Activated CD4-positive, alpha-beta memory T cell treated with anti-CD3 and anti-CD28 coated beads for 36 hours (primary cell): ENCODE measurements at places on chromosomes 4 and X. TPM values are rescaled to one million over a fixed set of nuclear protein-coding genes. Genes with fewer than 3 reads are reported as not detected.
A peak's percentile ranks its signal among the peaks of the same experiment; 100 is the strongest.

DNA sequence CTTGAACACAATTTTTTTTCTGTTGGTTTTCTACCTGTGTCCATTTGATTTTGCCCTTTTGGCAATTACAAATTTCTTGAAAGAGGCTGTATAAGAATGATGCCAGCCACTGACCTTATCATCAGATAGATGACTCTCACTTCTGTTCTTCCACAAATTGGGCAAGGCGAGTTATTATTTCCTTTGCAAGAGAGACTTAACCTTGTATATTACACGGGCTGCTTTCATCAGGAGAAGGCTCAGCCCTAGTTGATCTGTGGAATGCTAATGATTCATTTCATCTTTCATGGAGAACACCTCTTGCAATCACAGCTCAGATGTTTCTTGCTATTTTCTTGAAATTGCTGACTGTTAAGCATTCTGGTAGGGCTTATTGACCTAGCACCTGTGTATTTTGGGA, 1155.4 kb downstream of the STIM2 start:
- DNase-seq, result no peak

ADGRG2 gene
- not detected for total RNA-seq

GRCh38 chrX:37796805-37797204, 16.9 kb downstream of the CYBB start:
- no peak for DNase-seq

GRCh38 chr4:82814034-82814433, 15.4 kb upstream of the SCD5 start:
- DNase-seq, result no peak

- DNase-seq, result no peak
Measured at GRCh38 chrX:50492720-50493119, 22.1 kb upstream of the DGKK start.

PNMA6F gene
- total RNA-seq, result not detected

DNA sequence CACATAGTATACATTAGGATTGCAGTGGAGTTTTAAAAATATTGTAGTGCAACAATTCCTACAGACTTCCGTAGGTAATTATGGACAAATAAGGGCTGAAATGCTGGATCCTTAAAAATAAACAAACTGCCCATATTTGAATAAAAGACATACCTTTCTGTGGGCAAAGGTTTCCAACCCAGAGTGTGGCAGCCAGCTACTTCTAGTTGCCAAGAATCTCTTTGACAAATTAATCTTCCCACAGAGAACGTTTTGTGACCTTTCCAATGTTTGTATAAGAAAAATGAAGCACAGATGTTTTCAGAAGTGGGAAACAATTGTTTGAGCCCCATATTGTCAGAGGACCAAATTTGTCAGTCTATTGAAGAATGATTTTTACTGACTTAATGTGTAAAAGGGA, 21.1 kb downstream of the GRPR start:
- no peak for DNase-seq

DNA sequence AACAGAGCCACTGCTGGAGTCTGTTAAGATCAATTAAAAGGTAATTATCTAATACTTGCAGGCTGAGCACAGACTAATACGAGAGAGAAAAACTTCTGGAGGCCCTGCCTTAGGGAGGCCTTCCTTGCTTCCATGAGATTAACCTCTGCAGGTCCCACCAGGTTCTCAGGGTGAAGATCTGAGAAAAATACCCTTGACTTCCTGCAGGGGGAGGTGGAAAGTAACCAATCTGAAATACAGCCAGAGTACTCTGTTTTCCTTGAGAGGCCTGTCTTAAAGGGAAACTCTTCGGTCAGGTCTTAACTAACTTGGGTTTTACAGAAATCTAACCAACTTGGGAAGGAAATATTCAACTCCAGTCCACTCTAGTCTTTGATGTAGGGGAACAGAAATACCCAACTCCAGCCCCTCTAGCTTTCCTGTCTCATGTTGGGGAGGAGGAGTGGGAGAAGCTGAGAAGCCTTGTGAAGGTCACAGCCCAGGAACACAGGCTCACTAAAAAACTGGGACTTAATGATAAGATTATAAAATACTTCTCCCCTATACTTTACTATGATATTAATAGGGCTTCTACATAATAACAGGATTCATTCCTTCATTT, 77.1 kb downstream of the TBCK start:
- DNase-seq, result no peak

DNA sequence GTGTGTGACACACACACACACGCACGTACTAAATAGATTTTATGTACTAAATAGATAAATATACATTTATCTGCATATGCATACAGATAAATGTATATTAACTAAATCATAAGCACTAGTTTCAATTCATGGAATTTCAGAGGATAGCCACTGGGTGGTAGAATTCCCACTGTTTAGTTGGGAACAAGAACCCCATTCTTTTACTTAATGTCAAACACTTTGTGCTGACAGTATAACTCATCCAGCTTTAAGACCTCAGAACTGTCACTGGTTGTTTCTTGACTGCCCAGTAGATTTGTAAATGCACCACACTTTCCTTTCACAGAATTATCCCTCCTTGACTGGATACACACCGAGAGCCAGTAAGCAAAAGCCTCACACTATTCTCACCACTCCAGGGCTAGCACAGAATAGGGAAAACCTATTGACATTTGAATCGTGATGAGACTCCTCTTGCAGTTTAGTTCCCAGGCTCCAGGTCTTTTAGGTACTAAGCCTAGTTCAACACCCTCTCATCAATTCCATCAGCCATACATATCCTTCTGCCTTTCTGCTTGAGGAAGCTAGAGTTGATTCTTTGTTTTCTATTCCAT, 32.4 kb downstream of the PPARGC1A start:
- no peak for DNase-seq

DNA sequence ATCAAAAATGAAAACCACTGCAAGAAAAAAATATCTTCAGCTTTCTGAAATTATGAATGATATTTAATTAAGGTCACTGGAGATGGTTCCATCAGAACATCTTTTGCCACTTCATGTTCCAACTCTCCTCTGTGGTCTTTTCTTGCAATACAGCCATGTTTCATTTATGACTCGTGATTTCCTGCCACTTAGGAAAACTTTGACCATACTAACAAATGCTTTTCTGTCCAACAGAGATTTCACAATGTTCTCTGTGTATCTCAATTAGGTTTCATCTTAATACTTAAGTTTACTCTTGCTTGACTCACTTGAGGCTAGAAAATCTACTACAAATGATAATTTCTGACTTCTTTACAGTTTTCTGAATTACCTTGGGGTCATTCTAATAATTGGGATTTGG, 330.9 kb downstream of the CXXC4 start:
- no peak for DNase-seq

DNA sequence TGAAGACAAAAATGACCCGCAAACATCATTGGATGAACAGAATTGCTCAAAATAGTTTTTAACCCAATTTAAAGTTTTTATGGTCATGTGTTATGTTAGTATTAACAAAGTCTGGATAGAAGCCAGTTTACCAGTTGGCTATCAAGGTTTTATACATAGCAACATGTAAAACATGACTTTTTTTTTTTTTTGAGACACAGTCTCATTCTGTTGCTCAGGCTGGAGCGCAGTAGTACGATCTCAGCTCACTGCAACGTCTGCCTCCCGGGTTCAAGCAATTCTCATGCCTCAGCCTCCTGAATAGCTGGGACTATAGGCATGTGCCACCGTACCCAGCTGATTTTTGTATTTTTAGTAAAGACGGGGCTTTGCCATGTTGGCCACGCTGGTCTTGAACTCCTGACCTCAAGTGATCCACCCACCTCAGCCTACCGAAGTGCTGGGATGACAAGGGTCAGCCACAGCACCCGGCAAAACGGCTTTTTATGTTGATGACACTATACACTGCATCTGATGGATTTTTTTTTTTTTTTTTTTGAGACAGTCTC, 3.4 kb downstream of the SAT1 start:
- DNase-seq, result no peak

GRCh38 chrX:20664774-20665173, 398.1 kb upstream of the RPS6KA3 start:
- DNase-seq, result no peak

TBC1D8B gene
- 2.2 TPM for total RNA-seq

DNA sequence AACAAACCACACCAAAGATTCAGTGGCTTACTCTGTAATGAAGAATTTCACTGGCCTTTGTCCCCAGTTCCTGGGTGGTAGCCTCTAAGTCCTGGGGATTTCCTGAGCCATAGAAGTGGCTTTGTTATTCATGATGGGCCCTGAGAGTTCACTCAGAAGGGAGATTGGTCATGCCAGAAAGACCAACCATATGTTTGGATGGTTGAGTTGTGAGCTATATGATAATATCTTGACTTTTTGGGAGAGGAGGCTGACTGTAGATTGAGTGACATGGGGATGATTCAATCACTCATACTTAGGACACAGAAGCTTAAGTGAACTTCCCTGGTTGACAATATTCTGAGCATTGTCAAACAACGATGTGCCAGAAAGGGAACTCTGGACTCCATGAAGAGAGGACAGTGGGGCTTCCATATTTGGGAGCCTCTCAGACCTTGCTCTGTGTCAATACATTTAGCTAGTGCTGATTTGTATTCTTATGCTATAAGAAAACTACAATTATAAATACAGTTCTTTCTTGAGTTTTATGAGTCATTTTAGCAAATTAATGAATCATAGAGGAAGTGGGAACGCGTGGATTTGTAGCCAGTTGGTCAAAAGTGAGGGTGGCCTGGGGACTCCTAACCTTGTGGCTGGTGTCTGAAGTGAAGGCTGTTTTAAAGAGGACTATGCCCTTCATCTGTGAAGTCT, 392.0 kb downstream of the GBA3 start:
- DNase-seq, result no peak

GRCh38 chr4:73964862-73965611, 16.8 kb downstream of the PF4 start:
- no peak for DNase-seq

DNA sequence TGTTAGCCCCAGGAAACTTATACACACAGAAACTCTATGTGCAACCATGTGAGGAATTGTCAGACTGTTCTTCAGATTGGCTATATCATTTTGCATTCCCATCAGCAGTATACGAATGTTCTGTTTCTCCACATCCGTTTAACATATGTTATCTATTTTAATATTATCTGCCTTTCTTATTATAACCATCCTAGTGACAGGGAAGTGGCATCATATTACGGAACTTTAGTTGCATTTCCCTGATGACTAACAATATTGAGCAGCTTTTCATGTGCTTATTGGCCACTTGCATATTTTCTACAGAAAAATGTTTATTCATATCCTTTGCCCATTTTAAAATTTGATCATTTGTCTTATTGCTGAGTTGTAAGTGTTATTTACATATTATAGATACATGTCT, 36.5 kb upstream of the IL15 start:
- no peak for DNase-seq

DNA sequence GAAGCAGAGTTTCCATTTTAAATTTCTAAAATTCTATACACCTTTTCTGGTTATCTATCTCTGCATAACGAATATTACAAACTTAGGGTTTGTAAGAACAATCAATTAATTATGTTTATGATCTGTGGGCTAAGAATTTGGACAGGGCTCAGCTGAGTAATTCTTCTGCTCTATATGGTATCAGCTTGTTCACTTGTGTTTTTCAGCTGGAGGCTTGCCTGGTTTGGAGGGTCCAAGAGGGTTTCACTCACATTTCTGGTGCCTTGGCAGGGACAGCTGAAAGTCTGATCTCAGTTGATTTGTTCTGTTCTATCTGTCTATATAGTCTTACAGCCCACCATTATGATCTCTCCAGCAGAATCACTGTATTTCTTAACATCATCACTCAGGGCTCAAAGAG, 57.8 kb upstream of the ADGRA3 start:
- DNase-seq, result no peak

GRCh38 chr4:83947830-83948193, 411.9 kb downstream of the GPAT3 start:
- no peak for DNase-seq

CNGA1 gene
- 0.70 TPM for total RNA-seq

DNA sequence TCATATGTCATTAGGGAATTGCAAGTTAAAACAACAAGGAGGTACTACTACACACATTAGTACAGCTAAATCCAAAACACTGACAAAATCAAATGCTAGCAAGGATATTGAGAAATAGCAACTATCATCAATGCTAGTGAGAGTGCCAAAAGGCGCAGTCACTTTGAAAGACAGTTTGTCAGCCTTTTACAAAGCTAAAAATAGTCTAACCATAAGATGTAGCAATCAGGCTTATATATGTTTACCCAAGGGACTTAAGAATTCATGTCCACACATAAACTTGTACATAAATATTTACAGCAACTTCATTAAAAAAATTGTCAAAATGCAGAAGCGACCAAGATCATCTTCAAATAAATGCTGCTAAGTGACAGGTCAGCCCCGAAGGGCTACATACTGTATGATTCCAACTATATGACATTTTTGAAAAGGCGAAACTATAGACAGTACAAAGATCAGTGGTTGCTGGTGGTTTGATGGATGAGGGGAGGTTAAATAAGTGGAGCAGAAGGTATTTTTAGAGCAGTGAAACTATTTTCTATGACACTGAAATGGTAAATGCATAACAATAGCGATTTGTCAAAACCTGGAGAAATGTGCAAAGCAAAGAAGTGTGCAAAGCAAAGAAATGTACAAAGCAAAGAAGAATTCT, 704.8 kb downstream of the ARAP2 start:
- no peak for DNase-seq

DNA sequence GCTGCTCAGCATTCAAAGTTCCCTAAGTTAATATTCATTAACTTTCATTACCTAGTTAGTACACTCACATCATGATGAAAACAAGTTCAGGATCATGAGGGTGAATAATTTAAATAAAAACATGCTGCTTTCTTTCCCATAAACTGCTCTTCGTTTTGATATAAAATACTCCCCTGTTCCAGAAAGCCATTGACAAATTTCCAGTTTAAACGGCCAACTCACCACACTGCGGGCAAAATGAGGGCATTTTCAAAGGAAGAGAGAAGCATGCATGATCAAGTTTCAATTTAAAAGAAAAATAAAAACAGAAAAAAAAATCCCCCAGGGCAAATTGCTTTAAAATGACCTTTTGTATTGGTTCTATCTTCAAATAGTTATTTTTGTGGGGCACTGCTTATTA, 69.6 kb downstream of the EPHA5 start:
- no peak for DNase-seq

GRCh38 chr4:78780093-78780492, 3.9 kb downstream of the BMP2K start:
- DNase-seq, result no peak

SNX25 gene
- 18.9 TPM for total RNA-seq

DNA sequence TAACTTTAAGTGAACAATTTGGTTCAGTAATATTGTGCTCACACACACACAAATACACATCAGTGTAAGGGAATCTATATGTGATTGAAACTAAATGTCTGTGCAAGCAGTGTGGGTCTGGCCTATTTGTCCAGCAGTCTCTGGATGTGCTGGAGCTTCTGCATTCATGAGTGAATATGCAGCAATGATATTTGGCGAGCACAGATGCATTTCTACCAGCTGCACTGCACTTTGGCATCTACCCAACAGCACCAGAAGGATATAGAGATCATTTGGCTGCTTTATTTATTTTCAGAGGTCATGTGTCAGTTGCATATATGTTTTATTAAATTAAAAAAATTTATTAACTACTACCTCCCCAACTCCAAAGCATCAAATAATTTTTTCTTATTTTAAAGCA, 613.4 kb upstream of the NR3C2 start:
- no peak for DNase-seq

CFAP99 gene
- not detected for total RNA-seq

- DNase-seq, result no peak
Measured at GRCh38 chr4:55871299-55871800, 17.9 kb downstream of the EXOC1 start.

SLC6A14 gene
- total RNA-seq, result not detected

GRCh38 chr4:3013839-3014350, 50.5 kb downstream of the GRK4 start:
- peak; percentile 79 for DNase-seq

PGRMC2 gene
- total RNA-seq, result 33.7 TPM

- peak; percentile 83 for DNase-seq
Measured at GRCh38 chrX:9942086-9942485, 25.1 kb upstream of the CLDN34 start.
